Stimulated activated naive CD4-positive, alpha-beta T cell treated with Interleukin-2 at 50 U/mL for 16 hours (primary cell): ENCODE measurements at places on chromosomes 4 and X.

DNA sequence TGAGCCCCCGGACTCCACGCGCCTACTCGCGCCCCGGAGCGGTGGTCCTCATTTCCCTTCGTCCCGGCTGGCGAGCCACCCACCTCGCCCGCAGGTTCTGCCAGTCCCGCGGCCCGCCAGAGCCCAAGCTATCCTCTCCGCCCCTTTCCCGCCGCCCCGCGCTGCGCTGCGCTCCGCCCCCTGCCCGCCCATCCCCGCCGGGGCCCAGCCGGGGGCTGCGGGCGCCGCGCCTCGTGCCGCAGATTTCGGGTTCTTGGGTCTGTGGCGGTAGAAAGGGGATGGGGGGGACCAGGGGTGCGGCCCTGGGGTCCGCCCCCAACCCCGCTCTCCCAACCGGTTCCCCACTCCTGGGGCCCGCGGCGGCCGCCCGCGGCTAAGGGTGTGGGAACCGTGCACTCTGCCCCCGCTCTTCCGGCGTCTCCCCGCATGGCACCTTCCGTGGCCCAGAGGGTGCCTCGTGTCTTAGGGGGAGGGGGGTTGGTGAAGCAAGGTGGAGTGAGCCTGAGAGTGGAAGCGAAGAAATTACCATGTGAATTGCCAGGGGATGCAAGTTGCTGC, 650.8 kb upstream of the DIPK2B start:
- peak; percentile 64 for DNase-seq

- no peak for DNase-seq
Observed at GRCh38 chr4:185778307-185778706, 33.7 kb downstream of the SORBS2 start.

GRCh38 chr4:43224559-43224958, 332.0 kb downstream of the GRXCR1 start:
- DNase-seq, result no peak

DNA sequence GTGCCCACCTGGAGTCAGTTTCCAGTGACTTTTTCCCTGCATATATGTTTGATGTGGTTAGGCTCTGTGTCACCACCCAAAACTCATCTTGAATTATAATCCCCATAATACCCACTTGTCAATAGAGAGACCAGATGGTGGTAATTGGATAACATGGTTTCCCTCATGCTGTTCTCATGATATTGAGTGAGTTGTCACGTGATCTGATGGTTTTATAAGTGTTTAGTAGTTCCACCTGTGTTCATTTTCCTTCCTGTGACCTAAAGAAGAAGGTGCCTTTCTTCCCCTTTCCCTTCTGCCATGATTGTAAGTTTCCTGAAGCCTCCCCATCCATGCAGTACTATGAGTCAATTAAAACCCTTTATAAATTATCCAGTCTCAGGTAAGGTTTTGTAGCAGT, 740.9 kb downstream of the ARAP2 start:
- DNase-seq, result no peak

DNA sequence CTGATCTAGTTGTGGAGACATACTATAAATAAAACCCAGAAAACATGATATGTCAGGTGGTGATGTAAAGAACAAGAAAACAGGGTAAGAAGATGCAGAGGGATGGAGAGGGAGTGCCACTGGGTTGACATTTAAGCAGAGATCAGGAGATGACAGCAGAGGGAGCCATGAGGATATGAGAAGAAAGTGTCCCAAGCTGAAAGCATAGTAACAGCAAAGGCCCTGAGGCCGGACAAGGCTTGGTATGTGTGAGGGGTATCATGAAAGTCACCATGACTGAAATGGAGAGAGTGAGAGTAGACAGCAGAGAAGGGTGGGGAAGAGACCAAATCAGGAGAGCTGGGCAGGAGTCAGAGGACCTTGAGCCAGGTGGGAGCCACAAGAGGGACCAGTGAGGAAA, 3.4 kb downstream of the GPKOW start:
- DNase-seq, result no peak

DNA sequence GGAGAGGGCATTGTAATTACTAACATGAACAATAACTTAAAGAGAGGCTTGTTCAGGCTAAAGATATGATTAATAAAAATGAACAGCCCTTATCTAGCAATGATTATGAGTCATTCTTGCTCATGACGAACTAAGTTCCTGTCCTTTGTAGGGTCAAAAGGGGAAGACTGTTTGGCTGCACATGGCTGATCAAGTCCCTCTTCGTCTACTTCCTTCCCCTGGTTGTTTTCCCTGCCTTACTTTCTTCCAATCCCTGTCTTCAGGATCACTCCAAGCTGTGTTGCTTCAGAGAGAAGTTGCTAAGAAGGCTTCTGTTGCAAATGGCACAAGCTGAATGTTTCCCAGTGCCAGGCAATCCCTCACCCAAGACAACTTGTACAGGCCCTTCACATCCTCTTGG, 115.0 kb upstream of the HS3ST1 start:
- DNase-seq, result no peak

GRCh38 chr4:27024805-27025204, 164.2 kb downstream of the STIM2 start:
- no peak for DNase-seq

GRCh38 chrX:136687457-136687856, 39.5 kb downstream of the CD40LG start:
- peak; percentile 12 for DNase-seq

DNA sequence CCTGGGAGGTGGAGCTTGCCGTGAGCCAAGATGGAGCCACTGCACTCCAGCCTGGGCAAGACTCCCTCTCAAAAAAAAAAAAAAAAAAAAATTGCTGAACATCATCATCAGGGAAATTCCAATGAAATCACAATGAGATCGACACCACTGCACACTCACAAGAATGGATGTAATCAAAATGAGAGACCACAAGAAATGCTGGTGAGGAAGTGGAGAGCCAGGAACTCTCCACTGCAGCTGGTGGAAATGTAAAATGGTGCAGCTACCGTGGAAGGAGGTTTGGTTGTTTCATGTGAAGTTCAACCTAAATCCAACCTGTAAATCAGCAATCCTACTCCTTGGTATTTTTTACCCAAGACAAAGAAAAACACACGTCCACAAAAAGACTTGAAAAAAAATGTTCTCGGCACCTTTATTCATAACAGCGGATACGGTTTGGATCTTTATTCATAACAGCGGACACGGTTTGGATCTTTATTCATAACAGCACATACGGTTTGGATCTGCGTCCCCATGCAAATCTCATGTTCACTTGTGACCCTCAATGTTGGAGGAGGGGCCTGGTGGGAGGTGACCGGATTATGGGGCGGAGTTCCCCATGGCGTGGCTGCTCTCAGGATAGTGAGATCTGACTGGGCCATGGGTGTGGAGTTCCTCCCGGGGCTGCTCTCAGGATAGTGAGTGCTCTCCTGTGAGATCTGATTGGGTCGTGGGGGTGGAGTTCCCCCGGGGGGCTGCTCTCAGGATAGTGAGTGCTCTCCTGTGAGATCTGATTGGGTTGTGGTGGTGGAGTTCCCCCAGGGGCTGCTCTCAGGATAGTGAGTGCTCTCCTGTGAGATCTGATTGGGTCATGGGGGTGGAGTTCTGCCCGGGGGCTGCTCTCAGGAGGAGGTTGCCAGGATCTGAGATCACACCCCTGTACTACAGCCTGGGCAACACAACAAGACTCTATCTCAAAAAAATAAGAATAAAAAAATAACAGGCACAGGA, 7.7 kb downstream of the GAK start:
- peak; percentile 24 for DNase-seq

DNA sequence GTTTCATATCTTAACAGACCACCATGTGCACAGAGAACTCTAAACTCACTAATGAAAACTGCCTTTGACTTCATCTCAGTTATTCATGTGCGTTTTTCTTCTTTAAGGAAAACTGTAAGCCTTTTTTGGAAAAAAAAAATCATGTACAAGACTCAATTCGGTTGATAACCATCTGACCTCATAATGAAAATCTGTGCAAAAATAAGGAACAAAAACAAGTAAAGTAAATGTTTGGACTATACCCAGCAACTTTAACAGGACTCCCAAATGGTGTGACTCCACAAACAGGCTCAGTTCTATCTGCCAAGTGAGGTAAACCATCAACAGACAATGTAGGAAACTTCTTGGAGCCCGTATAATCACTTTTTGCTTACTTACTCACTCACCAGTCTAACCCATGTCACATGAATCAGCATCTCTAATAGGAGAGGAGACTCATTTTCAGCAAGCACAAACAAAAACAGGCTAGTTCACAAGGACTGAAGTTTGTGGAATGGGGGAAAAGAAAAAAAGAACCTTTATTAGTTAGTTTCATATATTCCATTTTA, 9.3 kb downstream of the APOO start:
- no peak for DNase-seq

DNA sequence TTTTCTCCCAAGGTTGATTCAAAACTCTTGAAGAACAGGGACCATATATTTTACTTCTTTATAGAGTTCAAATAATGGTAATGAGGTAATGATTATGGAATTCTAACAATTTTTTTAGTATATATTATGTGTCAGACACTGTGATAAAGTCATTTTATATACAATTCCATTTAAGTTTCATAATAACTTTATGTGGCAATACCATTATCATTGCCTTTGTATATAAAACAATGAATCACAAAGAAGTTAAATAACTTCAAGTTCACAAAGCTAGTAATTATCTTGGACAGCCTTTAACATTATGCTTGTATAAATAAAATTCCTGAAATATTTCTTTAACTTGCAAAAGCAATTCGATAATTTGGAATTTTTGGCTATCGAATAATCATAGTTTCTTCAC, 20.6 kb downstream of the MAGEC1 start:
- no peak for DNase-seq

GRCh38 chr4:175443547-175443946, 368.5 kb downstream of the GPM6A start:
- no peak for DNase-seq

DNA sequence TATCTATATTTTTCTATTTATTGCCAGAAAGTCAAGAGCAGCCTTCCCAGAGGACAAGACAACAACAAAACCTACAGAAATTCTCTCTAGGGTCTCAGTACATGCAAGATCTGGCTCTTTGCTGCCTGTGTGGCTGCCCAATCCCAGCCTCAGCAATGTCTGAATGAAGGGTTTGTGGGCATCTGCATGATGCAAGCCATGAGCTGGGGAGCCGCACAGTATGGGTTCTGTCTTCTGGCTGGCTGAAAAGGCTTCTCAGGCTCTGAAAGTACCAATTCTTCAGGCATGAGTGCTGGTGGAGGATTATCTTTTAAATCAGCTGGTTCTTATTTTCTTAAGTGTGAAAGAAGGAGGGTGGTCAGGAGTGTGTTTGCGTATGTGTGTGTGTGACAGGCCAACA, 104.6 kb downstream of the PDGFRA start:
- no peak for DNase-seq

DNA sequence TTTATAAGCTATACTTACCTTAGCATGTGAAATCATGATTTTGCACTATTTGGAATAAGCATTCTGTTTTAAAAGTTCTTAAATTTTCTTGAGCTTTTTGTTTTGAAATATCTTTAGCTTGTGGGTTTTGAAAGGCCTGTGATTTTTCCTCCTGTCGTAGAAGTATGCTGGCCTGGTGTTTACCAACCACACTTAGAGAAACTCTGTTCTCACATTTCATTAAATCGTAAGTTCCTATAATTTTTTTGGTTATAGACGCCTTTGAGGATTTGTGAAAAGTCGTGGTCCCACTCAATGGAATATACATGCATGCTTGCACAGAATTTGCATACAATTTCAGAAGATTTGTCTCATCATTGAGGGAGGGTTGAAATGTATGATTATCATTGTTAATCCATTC, 63.6 kb downstream of the PDLIM5 start:
- no peak for DNase-seq

- DNase-seq, result no peak
Observed at GRCh38 chrX:116284400-116284799, 113.9 kb downstream of the AGTR2 start.

DNA sequence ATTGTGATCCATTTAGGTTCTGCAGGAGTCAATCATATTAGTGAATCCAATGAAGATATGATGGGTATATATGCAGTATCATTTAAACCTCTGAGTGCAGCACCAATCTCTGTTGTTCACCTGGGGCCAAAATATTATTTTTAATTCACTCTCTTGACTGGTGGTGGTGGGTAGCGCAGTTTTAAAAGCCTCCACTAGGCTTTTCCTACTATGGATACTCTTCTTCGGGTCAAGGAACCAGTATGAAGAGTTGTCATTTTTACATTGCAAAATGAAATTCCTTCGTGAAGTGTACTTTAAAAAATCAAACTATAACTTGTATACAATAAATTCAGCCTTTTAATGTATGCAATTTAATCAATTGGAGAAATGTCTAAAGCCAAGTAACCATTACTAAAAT, 56.5 kb downstream of the QRFPR start:
- DNase-seq, result no peak

GRCh38 chr4:165384598-165384997, 5.8 kb downstream of the CPE start:
- no peak for DNase-seq

DNA sequence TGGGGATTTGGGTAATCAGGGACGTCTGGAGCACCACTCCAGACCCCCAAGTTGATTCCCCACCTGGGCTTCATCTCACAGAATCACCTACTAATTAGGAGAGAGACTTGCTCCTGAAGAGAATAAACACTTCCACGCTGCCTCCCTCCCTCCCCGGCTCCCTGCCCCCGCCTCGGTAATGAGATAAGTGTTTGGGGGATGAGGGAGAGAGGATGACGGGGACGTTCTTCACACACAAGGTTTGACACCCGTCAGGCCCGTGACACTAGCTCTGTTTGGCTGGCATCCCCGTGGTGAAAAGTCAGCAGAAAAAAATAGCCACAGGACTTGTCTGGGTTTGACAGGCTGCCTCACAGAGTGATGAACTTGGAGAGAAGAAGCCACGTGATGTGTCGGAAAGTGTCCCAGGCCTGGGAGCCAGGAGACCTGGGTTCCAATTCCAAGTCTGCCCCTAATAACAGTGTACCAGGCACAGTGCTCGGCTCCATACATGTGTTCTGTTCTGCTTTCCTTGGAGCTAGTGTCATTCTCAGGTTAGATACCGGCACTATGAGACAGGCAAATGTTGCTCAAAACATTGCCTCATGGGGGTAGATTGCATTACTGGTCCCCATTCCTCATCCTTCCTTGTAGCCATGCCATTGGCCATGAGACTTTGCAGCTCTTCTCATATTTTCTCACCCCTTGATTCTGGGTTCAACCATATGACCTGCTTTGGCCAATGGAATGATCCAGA, 578.0 kb downstream of the BCOR start:
- DNase-seq, result no peak

DNA sequence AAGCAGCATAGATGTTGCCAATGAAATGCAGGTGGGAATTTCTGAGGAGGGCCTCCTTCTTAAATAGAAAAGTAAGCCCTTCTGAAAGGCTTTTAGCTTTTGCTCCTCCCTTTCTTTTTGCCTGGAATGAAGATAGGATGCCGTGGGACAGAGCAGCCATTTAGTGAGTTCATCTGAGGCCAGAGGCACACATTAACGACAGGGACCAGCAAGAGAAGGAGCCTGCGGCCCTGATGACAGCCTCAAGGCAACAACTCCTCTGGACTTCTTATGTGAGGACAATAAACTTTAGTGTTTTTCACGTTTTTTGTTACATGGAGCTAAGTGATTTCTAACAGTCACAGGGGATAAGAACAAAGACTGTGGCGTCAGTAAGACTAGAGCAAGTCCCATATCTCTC, 1.1 kb upstream of the BDH2 start:
- no peak for DNase-seq

GRCh38 chr4:158162631-158163030, 10.2 kb downstream of the GASK1B start:
- no peak for DNase-seq
